ENCODE measurements at places on chromosomes 2 and 18.

DNA sequence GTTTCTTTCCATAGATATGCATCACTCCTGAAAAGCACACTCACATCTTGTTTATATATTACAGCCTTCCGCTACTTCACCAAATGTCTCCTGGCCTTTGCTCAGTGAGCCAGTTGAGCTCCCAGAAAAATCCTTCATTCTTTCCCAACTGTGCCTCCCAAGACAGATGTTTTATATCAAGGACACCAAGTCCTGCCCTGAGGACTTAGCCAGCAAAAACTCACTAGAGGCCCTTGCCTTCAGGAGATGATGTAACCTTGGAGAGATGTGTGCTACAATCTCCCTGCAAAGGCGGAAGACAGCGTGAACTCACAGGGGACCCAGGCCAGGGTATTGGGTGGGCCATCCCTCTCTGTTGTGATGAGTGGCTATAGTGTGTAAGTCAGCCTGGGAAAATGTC lies 86.1 kb upstream of the CTAGE1 start:
- no peak for DNase-seq

DNA sequence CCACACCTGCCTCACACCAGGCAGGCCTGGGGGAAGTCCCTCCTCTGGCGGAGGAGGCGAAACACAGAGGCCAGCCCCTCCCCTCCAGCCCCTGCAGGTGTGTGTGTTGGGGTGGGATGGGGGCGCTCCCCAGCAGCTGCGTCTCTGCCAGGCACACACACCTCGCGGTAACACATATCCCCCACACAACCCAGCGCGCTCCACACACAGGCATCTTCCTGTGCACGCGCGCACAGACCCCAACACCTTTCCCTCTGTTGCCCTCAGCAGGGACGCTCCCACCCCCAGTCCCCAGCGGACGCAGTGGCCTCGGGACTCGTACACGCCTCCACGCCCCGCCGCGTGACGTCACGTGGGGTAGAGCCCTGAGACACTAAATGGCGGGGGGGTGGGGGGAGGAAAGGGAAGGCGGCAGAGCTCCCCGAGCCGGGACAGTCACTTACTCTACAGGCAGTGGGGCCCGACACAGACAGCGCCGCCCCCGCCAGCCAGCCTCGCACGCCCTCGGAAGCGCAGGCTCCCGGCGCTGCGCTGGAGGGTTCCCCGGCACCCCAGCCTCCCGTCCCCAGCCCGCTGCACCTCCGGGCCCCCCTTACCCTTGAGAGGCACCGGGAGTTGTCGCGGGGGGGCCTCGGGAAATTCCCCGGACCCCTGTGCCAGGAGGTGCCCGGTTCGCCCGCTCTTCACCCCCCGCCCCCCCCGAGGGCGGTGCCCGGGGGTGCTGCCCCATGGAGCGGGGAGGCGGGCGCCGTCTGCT lies at the start of gene WNT10A:
Gene WNT10A, plus strand, starts transcription at position 751 of the 757 bp plus-strand sequence. CDS start 144 bp downstream, outside the sequence.
- peak; percentile 72 for DNase-seq

GRCh38 chr2:215998636-215999035 lies 14.7 kb downstream of the MREG start:
- no peak for DNase-seq

DNA sequence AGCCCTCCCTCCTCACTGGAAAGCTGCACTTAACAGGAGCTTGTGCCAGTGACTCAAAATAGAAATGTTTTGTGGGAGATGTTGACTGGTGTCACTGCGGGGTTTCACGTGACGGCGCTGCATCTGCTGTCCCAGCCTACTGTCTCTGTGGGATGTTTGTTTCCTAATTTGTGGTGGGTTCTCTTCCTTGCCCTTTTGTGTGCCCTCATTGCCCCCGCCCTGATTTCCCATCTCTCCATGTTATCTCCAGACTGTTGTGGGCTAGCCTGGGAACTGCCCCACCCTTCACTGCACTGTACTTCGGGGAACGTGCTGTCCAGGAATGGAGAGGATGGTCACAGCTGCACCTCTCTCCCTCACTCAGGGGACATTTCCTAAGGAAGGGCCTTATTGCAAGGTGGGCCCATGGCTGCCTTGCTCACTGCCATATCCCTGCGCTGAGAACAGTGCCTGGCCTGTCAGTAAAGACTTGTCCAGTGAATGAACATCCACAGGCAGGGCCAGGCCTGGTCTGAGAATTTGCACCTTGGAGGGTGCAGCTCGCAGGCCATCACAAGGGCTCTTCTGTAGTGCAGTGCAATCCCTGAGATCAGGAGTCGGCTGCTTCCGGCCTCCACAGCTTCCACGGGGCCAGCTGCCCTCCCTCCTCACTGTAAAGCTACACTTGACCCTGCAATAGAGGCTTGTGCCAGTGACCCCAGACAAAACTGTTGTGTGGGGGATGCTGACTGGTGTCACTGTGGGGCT lies 18.1 kb downstream of the ZAP70 start:
- DNase-seq = no peak

DNA sequence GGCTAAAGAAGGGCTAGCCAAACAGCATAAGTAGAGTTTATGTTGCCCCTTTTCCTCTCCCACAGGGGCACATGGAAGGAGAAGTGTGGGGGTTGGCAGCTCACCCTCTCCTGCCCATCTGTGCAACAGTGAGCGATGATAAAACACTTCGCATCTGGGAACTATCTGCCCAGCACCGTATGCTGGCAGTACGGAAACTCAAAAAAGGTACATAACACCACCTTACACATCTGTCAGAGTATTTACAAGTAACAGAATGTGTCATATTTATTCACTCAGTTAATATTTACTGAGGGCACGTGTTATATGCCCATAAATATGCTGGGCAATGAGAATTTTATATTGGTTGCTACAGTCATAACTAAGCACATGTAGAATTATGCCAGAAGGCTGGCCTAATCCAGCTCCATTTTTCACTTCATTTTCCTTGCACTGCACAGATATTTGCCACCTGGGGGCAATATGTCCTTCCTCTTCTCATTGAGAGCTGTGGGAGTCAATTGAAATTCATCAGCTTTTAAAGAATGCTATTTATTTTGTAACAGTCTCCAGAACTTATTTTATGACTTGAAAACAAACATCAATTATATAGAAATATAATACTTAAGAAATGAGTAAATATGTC lies 150.6 kb downstream of the RTN4 start:
- no peak for DNase-seq

DNA sequence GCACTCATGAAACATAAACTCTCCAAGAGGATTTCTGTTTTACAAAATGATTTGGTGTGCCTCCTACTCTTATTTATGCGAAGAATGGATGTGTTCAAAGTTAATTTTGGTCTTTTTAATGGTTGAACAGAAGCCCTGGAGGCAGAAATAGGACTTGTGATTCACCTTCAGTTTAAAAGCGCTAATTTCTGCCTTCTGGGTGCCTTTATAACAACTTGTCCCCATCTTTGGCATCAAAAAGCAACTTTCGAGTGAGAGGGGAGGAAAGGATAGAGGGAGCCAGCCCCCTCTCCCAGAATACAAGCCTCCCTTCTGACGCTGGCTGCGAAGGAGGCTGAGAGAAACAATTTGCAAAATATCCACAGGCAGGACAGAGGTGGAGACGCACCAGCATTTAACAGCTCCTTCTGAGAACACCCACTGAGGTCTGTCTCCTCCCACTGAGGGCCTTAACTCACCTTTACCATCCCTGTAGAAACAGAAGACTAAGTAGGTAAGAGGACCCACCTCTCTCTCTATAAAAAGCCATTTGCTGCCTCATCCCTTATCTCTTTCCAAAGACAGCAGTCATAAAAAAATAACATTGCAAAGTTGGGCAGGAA lies 24.3 kb upstream of the BCL11A start:
- no peak for DNase-seq

DNA sequence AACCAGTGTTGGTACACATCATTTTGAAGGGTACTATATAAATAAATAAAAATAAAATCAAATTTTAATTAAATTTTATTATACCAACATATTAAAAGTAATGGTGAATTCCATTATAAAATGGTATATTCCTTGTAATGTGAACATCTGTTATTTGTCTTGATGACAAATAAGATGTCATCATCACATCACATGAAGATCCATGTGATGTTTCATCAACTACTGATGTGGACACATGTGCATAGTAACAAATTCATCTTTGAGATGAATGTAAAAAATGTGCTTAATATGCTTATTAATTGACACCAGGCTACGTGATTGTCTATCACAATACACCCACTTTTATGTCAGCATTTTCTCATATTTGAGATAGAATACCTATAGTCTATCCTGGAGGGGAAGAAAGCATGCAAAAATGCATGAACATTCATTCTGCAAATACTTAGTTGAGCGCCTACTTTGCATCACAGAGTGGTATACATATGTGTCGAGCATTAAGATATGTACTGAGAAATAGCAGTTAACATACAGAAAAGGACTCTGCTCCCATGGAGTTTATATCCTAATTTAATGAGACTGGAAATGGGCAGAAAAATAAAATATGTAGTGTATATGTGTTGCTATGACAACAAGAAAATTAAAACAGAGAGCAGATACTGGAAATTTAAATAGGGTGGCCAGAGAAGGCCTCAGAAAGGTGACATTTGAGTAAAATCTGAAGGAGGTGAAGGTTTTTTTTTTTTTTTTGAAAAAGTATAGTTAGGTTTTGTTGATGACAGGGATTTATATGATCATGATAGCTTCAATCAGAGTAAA lies 281.1 kb downstream of the ARHGAP15 start:
- DNase-seq = no peak

DNA sequence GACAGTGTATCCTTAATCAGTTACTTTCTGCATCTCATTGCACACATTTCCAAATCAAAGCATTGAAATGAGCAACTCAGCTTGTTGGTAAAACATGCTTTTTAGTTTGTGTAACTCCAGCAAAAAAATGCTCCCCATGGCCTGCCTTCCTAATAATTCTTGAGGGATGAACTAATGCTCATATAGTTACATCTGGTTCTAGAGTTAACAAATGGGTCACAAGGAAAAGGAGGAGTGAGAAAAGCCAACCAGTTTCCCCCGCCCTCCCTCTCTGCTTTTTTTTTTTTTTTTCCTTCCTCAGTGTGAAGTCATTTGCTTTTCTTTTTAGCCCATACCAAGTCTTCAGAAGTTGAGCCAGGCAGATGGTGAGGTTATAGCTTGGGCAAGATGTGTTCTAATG lies 231.7 kb downstream of the MTX2 start:
- DNase-seq = no peak

DNA sequence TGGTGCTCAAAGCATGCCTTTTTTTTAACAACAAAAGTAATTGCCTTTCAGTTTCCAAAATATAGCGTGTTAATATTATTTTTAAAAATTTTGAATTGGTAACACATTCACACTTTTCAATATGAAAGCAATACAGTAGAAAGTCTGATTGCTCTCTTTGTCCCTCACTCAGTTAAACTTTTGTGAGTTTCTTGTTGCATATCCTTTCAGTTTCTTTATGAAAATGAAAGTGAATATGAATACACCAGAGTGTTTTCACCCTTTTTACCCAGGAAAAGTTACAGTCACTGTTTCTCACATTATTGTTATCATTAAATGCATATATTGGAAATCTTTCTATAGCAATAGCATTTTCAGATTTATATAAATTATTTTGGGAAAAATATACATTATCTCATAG lies 377.4 kb upstream of the CRIM1 start:
- DNase-seq = no peak

DNA sequence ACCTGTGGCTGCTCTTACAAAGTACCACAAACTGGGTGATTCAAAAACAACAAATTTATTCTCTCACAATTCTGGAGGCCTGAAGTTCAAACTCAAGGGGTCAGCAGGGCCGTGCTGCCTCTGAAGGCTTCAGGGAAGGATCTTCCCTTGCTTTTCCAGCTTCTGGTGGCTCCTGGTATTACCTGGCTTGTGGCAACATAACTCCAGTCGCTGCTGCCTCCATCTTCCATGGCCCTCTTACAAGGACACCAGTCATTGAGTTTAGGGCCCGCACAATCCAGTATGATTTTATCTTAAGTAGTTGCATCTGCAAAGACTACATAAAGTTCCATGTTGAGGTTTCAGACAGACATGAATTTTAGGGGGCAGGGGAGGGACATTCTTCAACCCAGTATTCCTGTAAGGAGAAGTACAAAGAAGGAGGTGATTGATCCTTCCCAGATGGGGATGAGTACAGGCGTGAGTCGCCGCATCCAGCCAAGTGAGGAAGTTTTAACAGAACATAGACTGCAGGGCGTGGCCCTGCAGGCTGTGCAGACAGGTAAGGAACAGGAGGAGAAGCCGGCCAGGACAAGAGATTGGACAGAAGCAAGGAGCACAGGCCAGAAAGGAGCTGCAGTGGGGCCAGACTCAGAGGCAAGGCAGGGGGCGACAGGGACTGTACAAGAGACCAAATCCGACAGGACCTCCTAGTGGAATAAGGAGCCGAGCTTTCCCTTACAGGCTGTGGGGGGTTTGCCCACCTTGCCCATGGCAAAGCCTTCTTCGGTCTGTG lies 44.4 kb upstream of the BZW1 start:
- no peak for DNase-seq

GRCh38 chr18:21444465-21445212 lies 155.9 kb downstream of the ESCO1 start:
- DNase-seq = peak; percentile 63

GRCh38 chr18:49617865-49618264 lies 56.0 kb downstream of the LIPG start:
- no peak for DNase-seq

DNA sequence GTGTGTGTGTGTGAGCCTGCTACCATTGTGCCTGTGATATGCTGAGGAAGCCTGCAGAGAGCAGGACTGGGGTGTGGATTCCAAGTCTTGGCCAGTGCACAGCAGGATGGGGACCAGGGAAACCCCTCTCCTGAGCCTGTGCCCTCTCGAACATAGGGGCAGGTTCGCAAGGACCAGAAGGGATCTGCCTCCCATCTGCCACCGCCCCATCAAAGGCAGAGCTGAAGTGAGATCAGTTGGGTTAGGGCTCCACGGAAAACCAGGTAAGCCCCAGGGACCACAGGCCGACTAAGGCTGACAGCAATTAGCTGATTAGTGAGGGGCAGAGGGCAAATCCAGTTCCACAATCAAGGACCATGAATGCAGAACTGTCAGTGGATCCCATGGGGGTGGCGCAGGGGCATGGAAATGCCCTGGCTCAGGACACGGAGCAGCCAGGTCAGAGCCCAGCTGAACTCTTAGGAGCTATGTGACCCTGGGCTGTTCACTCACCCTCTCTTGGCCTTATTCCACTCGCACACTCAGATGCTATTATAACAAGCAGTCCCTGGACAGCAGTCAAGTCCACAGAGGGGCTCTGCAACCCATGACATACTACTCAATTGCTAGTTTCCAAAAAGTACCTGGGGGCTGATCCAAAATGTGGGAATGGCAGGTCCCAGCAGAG lies 84.2 kb upstream of the ID2 start:
- no peak for DNase-seq

- DNase-seq = no peak
Measured at GRCh38 chr2:211070547-211070946, 514.1 kb downstream of the CPS1 start.

All from iPS-NIHi11 (cell line).